ENCODE measurements at places on chromosomes 7 and 10.

- no peak for DNase-seq
These were observed 36.0 kb downstream of the MYOF start for GRCh38 chr10:93445978-93446720.

- no peak for DNase-seq
These were observed 19.3 kb downstream of the VWA2 start for GRCh38 chr10:114258274-114258840.

GRCh38 chr10:121248266-121248665 is 350.0 kb downstream of the FGFR2 start:
- DNase-seq = no peak

GRCh38 chr10:46515366-46515765 is 41.1 kb downstream of the GPRIN2 start:
- no peak for DNase-seq

- DNase-seq = no peak
These were observed 14.4 kb upstream of the KIF5B start for GRCh38 chr10:32070645-32071044.

Measured in fibroblast of the aortic adventitia (primary cell).